ENCODE measurements at places on chromosomes 4 and X.

DNA sequence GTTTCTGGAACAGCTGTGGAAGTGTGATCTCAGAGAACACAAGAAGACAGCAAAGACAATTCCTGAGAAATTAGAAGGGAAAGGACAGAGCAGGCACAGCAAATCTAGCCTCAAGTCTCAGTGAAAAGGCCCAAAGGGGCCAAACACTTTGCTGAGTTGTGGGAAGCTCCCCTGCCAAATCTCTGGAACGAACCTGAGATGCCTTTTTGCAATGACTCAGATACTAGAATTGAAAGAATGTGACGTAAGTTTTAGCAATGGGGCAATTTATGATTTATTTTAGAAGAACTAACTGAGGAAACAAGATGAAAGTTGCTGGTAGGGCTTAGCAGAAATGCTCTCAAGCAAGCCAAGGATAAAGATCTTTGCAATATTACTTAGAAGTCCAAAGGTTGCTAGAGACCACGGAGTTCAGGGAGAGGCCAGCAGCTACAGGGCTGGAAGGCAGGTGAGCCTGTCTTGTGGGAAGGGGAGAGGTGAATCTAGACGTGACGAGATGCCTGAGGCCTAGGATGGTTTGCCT is 92.8 kb downstream of the AMELX start:
- no peak for DNase-seq

GRCh38 chr4:108118505-108118904 is 50.2 kb downstream of the LEF1 start:
- peak; percentile 62 for DNase-seq

- no peak for DNase-seq
Observed at GRCh38 chr4:75499900-75500299, 14.3 kb downstream of the RCHY1 start.

DNA sequence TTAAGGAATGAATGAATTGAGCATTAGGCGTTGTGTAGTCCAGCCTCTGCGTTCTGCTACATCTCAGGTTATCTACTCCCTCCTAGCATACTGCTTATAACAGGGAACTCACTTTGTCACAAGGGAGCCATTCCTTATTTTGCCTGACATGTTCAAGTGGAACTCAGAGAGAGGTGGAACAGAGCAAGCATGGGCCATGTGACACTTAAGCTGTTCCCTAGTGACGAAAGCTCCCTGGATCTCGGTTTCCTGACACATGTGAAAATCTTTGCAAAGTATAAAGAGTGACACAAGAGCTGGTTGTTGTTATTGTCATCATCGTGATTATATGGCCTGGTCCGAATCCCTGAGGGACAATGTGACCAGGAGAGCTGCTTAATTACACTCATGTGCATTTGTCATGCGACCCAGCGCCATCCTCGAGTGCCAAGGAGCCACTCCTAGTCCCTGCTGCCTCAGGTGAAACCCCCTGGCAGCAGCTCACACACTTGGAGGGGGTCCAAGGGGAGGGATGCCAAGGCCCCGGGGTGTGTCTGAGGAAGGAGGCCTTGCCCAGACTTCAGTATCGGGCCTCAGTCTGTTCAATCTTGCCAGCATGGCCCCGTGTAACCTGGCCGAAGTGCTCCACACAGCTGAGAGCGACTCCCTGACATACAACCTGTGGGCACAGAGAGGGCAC is 98.5 kb upstream of the MAP3K15 start:
- no peak for DNase-seq

- no peak for DNase-seq
Observed at GRCh38 chr4:152970102-152970820, 34.1 kb downstream of the FHDC1 start.

DNA sequence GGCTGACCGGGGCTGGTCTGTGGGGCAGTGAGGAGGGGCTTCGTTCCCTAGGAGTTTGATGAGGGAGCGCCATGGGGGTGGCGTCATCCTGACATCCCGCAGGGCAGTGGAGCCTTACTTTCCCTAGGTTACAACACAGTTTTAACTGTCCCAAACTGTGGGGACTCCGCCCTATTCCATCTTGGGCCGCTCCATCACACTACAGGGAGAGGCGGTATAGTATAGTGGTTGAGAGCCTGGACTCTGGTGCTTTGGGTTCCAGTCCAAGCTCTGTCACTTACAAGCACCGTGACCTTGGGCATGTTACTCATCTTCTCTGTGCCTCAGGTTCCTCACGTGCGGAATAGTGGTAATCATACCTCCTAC is 44.2 kb downstream of the ZNF185 start:
- no peak for DNase-seq

- no peak for DNase-seq
Observed at GRCh38 chrX:65148232-65148631, 172.0 kb upstream of the ZC4H2 start.

GRCh38 chr4:33060674-33061542 is 2340.7 kb downstream of the PCDH7 start:
- DNase-seq = no peak

DNA sequence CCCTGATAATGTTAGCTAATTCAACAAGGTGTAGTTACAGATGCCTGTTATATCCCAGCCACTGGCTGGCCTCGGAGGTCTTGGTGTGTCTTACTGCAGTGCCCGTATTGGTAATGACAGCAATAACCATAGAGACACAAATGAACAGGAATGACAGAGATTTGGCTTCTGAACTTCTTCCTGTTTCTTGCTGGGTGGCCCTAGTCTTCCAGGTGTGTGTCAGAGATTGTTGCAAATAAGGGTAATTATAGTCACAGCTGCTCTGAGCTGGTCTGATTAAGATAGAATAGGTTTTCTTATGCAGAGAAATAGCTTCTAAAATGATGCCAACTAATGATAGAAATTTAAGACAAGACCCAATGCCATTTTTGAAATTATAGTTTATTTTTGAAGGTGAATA is 64.1 kb upstream of the MAD2L1 start:
- DNase-seq = no peak

GRCh38 chr4:3472411-3473141 is 9.5 kb downstream of the DOK7 start:
- peak; percentile 1 for DNase-seq

- DNase-seq = no peak
Observed at GRCh38 chr4:153259661-153260060, 55.4 kb downstream of the TRIM2 start.

DNA sequence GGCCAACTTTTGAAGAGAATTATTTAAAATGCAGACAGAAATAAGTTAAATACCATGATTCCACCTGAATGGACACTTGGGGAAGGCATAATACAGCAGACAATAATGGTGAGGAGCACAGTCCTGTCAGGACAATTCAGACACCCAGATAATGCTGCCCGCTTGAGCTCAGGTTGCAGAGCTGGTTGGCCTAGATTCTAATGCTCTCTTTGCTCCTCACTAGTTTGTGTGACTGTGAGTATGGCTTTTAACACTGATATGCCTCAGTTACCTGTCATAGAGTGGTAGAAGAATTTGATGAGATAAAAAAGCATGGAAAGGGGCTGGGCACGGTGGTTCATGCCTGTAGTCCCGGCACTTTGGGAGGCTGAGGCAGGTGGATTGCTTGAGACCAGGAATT is 62.1 kb downstream of the SH3KBP1 start:
- DNase-seq = no peak

GRCh38 chr4:3424522-3425095 is 17.2 kb upstream of the HGFAC start:
- DNase-seq = no peak

DNA sequence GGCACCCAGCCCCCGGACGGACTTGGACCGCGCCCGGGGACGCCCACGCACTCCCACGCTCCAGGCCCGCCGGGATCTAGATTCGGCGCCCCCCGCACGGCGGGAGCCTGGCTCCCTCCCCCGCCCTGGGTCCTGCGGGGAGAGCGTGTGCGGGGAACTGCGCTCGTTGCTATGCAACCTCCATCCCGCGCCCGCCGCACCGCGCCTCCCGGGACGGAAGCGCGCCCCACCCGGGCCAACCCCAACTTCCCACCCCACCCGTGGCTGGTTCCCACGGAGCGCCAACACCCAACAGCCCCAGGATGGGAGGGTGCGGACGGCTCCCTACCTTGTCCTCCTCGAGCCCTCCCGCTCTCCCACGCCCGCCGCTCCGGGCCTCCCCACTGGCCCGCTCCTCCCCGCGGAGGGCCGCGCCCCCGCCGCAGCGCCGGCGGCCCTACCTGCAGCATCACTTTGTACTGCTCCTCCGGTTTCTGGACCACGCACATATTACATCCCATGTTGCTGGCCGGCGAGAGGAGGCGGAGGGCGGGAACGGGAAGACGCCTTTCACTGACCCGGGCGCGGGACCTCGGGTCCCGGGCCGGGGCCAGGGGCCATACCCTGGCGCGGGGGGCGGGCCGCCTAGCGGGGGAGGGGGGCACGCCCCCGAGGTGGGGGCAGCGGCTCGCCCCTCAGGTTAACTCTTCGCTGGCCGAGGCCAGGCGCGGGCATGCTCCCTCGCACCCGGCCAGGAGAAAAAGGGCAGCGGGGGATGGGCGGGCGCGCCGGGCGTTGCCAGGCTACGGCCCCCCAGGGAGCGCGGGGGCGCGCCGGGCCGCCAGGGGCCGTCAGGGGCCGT is at the start of gene PDZD4:
TSS of gene PDZD4 (minus strand) at position 746 of the 841 bp plus-strand sequence. CDS start at position 500, 246 bp downstream.
- no peak for DNase-seq

DNA sequence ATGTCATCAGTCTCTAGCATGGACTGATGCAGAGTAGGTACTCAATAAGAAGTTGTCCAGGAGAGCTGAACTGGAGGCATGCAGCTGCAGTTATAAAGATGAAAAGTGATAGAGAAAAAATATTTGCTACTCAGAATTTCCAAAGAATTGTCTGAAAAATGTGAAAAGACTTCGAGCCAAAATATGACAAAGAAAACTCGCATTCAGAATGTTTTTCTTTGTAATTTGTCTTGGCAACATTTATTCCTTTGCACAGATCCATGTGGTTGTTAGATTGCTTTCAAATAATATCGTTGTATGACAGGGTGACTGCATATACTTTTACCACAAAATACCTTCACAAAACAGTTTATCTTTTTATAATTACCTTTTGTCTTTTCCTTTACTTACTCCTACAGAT is 128.0 kb upstream of the SLC4A4 start:
- no peak for DNase-seq

- DNase-seq = no peak
Observed at GRCh38 chr4:57187246-57187645, 77.1 kb upstream of the IGFBP7 start.
